ENCODE measurements at places on chromosomes 16 and 17.

DNA sequence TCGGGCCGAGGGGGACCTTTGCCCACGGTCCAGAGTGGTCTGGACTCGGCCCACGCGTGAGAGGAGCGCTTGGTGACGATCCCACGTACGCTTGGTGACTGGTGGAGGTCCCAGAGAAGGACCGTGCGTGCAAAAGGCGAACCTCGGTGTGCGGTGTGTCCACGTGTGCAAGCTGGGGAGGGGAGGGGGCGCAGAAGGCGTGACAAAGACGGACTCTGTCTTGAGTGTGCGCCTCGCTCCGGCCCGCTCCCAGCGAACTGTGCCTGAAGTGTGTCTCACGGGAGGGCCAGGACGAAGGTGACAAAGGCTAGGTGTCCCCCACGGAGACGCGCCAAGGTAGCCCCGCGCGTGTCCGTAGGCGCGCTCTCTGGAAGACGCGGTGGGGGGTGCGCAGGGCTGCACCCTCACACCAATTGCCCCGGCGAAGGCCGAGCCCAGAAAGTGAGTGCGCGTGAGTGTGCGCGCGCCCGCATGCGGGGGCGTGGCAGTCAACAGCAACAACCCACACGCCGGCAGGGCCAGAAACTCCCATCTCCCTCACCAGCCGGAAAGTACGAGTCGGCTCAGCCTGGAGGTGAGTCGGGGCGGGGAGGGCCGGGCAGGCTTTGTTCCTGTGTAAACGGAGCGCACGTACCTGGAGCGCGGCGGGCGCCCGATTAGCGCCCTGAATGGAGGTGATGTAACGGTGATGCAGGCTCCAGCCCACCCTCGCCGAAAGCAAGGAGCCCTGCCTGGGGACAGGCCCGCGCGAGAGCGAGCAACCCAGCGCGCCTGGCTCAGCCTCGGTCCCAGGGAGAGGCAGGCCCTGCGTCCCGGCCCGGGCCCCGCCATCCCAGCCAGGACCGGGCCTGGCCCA, at the start of gene GPRC5C:
GPRC5C (plus strand) TSS at position 521 of the 856 bp plus-strand sequence. CDS start 7,689 bp downstream, outside the sequence.
- DNase-seq, result peak; percentile 52

DNA sequence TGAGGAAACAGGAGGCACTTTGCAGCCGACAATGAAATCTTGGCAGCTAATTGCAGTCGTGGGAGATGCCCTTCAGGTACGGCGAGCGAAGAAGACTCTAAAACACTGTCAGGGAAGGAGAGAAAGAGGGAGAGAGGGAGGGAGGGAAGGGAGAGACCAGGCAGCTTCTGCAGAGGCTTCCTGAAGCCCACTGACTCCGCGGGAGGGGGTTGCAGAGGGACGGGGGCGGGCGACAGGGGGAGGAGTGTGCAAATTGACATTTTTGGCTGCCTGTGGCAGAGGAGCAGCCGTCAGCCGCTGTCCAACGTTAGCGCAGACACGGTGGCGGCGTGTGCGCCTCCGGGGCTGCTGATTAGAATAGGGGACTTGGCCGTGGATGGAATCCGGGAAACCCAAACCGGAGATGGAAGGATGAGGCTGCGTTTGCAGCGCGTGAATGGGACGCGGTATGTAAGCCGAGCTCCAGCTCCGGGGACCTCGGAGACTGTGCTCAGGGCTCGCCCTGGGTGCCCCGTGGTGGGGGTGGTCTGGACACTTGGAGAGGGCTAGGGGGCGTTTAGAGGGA, 849.1 kb upstream of the RBFOX1 start:
- DNase-seq, result no peak

DNA sequence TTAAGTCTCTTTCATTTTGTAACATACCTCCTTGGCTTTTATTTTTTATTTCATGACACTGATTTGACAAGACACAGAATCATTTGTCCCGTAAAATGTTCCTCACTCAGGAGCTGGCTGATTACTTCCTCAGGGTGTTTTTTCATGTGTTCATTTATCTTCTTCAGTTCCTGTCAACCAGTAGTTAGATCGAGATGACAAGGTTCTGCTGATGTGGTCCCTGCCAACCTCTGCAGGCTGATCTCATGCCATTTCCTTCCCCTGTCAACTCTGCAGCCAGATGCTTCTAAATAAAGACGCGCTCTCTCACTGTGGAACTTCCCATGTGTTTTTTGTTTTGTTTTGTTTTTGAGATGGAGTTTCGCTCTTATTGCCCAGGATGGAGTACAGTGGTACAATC, 8.1 kb upstream of the CXCL16 start:
- peak; percentile 77 for DNase-seq

DNA sequence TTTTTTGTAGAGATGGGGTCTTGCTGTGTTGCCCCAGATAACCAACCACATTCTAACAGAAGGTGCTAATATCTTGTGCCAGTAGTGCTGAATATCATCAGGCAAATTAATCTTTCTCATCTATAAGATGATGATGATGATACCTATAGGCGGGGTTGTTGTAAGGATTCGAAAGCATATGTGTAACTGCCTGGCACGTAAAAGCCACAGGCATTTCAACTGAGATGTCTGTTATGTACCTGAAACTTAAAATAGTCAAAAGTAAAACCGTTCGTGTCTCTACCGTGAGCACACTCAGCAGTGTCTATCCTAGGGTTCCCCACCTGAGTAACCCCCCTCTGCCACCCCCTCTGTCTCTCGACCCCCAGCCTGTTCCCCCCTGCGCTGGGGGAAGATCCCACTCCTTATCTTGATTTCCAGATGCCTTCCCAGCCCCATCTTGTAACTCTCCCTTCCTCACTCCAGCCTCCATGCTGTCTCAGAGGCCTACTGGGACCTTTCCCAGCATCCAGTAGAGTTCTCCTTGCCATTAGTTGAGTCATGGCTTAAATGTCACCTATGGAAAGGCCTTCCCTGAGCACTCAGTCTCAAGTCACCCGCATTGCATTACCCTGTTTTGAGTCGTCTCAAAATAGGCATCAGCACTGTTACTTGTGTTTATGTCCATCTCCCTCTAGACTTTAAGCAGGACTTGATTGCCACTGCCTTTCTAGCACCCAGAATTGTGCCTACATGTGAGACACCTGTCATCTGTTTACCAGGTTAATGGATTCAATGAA, 34.1 kb downstream of the CDRT15 start:
- no peak for DNase-seq

- no peak for DNase-seq
Measured at GRCh38 chr17:28471531-28472342, 1.7 kb upstream of the SLC13A2 start.

Measured in GM12865 (cell line).